ENCODE measurements at places on chromosomes 3 and 15. TPM values are rescaled to one million over a fixed set of nuclear protein-coding genes. Genes with fewer than 3 reads are reported as not detected.

MCCC1 gene
- total RNA-seq = 11.9 TPM

VGLL3 gene
- 15.8 TPM for total RNA-seq

ALDH1L1 gene
- total RNA-seq = 0.15 TPM

TMIE gene
- total RNA-seq = not detected

ARHGAP31 gene
- total RNA-seq = 3.4 TPM

SLC22A14 gene
- total RNA-seq = not detected

Data from bronchus fibroblast of lung (primary cell).